Central memory CD8-positive, alpha-beta T cell (primary cell): ENCODE measurements at places on chromosomes 6 and 20.

GRCh38 chr6:7042654-7043545 is 64.9 kb upstream of the RREB1 start:
- no peak for DNase-seq

DNA sequence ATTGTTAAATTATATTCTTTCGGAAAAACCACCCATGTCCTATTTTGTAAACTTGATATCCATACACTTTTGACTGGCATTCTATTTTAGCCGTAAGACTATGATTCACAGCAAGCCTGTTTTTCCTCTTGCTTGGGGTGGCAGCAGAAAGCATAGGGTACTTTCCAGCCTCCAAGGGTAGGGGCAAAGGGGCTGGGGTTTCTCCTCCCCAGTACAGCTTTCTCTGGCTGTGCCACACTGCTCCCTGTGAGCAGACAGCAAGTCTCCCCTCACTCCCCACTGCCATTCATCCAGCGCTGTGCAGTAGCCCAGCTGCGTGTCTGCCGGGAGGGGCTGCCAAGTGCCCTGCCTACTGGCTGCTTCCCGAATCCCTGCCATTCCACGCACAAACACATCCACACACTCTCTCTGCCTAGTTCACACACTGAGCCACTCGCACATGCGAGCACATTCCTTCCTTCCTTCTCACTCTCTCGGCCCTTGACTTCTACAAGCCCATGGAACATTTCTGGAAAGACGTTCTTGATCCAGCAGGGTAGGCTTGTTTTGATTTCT is 2.1 kb upstream of the ESR1 start:
- no peak for DNase-seq

GRCh38 chr20:13288357-13288756 is 67.3 kb downstream of the ISM1 start:
- no peak for DNase-seq

GRCh38 chr20:17783671-17784070 is 83.9 kb downstream of the BANF2 start:
- DNase-seq: no peak

GRCh38 chr6:159977255-159977903 is 8.5 kb downstream of the IGF2R start:
- DNase-seq: peak; percentile 8

GRCh38 chr20:42756991-42757390 is 432.7 kb downstream of the PTPRT start:
- no peak for DNase-seq

GRCh38 chr6:44569931-44570385 is 182.5 kb downstream of the CDC5L start:
- no peak for DNase-seq

- DNase-seq: no peak
Observed at GRCh38 chr6:79797912-79798311, 149.4 kb downstream of the ELOVL4 start.

DNA sequence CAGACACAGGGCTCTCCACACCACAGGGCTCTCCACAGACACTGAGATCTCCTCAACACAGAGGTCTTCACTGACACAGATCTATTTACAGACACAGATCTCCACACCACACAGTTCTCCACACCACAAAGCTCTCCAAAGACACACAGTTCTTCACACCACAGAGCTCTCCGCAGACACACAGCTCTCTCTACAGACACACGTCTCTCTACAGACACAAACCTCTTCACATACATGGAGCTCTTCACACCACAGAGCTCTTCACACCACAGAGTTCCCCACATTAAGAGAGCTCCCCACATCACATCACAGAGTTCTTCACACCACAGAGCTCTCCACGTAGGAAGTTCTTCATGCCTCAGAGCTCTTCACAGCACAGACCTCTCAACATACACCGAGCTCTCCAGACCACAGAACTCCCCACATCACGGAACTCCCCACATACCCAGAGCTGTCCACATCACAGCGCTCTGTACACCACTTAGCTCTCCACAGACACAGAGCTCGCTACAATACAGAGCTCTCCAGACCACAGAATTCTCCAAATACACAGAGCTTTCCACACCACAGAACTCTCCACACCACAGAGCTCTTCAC is 53.9 kb downstream of the ERMARD start:
- DNase-seq: no peak

DNA sequence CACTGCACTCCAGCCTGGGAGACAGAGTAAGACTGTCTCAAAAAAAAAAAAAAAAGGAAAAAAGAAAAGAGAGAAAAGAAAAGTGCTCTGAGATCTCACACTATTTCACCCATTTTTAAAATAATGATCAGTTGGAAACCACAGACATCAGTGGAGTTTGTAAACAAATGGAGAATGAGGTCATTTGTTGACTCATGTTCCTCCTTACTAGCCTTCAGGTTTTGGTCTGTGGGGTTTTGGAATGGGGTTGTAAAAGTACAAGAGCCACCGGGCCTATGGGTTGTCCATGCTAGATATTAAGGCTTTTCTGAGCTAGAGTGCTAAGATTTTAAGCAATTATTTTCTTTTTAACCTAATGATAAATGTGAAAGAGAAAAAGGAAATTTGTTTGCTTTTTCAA is 104.4 kb upstream of the PRL start:
- no peak for DNase-seq

- no peak for DNase-seq
Observed at GRCh38 chr6:906920-907319, 214.0 kb upstream of the EXOC2 start.

GRCh38 chr6:95866732-95867131 is 149.0 kb upstream of the FUT9 start:
- DNase-seq: no peak

- DNase-seq: no peak
Observed at GRCh38 chr6:34964564-34964963, 75.5 kb downstream of the ANKS1A start.

GRCh38 chr6:19167251-19167650 is 669.9 kb upstream of the ID4 start:
- DNase-seq: no peak

- no peak for DNase-seq
Observed at GRCh38 chr6:27889275-27889627, 22.9 kb downstream of the OR2B2 start.

DNA sequence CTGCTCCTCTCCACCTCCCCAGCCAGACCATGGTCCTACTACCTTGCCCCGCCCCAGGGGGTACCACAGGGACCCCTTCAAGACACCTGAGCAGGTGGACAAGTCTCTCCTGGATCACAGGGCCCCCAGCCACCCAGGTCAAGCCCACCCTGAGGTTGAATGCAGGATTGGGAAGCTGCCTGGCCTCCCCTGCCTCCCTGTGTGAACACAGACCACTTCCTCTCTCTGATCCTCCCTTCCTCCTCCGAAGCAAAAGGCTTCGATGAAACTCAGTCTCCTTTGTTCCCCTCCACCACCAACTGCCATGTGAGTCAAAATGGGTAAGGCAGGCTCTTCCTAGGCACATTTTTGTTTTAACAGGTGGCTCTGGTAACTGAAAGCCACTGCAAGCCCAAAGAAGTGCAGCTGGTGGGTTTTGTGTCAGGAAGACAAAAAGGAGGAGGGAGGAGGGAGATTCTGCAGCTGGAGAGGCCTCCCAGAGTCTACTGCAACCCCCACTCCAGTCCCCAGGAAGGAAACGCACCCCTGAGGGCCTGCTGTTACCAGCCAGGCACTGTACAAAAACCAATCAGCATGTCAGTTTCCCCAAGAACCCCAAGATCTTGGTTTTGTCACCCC is 5.4 kb downstream of the ADA start:
- no peak for DNase-seq

- DNase-seq: no peak
Observed at GRCh38 chr20:39960522-39961428, 728.3 kb downstream of the MAFB start.

- peak; percentile 90 for DNase-seq
Observed at GRCh38 chr6:37051138-37052026, 45.9 kb downstream of the FGD2 start.

DNA sequence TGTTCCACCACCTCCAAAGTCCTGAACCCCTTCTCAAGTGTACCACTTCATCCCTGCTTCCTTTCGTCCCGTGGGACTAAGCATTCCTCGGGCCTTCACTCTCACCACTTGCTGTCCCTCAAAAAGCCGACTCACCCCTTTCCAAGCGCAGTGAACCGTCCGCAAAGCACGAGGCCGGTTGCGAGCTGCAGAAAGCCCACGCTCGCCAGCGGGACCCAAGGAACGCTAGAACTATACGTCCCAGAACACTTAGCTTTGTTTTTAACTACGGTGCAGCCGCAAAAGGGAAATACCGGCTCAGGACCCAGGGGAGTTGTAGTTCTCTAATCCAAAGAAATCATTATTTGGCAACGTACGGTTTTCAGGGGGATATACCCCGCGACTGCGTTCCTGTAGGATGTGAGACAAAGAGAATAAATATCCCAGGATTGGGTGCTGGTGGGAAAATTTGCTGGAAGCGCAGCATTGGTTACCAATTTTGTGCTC is 416 bp upstream of the POLR1H start:
- no peak for DNase-seq

GRCh38 chr20:37651932-37652331 is 41.9 kb upstream of the CTNNBL1 start:
- no peak for DNase-seq

DNA sequence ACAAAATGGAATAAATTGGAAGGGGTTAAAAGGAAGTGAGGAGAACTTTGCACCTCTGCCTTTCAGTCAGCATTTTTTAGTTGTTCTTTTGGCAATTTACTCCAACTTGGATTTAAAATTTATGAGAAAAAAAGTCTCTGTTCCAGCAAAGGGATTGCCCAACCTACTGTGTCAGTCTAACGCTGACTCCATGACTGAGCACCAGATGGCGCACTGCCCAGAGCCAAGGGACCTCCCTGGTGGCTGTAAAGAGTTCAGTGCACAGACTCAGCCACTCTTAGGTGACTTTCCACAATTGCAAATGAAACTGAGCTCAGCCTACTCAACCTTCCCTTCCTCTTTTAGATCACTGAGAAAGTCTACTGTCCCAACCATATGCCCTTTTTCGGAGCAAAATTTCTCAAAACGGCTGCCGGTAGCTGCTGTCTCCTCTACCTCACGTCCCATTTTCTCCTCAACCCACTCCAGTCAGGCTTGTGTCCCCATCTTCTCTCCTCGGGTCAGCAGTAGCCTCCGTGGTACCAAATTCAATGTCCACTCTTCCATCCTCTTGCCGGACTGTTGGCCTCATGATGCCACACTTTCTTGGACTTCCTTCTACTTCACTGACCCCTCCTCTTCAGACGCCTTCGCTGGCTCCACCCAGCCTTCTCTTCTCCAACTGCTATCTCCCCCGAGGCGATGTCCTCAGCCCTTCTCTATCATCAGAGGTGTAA is 38.7 kb downstream of the GSTA2 start:
- DNase-seq: peak; percentile 16

DNA sequence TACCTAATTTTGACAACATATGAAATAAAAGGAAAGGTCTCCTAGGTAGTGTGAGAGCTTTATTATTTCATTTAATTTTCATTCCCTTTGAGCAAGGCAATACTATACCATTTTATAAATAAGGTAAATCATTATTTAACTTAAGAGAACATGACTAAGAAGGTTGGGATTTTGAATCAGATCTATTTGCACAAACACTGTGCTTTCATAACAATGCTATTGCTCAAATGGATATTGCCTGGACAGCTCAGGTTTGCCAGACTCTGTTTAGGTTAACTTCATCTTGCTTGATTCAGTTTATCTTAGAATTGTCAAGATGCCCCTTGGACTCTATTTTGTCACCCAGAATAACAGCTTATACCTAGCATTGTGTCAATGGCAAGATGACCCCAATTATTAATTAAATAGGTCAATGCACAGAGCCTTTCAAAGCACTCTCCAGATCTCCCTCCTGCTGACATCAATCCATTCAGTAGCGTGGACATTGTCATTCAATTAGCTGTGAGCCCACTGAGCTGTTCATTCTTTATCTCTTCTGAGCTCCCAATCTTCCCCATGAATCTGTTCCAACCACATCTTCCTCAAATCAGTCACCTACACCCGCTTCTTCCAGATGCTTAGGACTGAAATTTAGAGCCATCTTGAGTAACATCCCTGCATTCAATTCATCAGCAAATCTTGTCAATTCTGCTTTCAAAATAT is 42.1 kb upstream of the TMEM30A start:
- no peak for DNase-seq

- DNase-seq: no peak
Observed at GRCh38 chr6:42689371-42689770, 33.0 kb downstream of the PRPH2 start.

DNA sequence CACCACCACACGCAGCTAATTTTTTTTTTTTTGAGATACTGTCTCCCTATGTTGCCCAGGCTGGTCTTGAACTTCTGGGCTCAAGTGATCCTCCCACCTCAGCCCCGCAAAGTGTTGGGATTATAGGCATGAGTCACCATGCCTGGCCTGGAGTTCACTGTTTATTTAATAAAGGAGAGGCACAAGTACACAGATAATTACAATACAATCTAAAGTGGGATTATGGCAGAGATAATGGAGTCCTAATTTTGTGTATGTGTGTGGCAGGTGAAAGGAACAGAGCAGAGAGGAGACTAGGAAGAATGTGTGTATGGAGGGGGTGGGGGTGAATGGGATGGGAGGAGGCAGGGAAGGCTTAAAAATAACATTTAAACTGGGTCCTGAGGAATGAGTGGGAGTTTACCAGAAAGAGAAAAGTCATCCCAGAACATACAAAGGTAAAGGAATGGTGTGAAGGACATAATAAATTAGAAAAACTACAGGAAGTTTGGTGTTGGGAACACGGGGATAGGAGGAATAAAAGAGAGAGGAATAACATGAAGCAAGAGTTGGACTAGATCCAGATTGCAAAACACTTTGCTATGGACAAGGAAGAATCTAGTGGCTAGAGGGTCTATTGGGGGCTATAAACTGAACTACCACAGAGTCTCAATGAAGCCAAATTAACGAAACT is 4.4 kb downstream of the NCOA5 start:
- DNase-seq: no peak

DNA sequence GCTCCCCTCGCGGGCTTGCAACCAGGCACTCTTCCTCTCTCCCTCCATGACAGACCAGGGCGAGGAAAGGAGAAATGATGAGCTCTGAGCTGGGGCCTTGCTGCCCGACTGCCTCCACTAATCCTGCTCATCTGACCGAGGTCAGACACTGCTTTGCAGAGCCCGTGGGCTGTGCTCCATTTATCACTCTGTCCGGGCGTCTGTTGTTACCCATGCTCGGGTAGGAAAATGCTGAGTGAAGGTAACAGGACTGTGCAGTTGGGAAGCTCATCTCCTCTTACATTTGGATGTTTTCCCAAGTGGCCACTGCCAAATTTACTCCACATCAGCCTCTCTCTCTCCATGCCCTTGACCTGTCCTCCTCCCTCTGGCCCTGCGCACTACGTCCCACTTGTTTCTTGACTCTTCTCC is 14.6 kb downstream of the RPS6KA2 start:
- no peak for DNase-seq

DNA sequence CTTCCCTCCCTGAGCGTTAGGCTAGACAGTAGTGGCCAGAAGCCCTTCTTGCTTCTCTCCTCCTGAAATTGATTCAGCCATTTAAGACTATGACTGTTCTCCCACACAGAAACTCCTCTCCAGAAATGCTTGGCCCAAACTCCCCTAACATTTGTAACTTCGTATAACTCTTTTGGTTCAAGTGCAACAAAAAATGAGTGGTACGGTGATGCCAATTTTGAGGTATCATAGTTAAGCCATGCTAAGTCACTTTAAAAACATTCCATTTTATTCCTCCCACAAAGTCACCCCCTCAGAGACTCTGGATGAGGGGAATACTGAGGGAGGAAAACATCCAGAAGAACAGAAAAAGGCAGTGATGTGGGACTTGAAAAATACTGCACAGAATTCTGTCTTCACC is 21.1 kb upstream of the ROS1 start:
- DNase-seq: no peak

- no peak for DNase-seq
Observed at GRCh38 chr6:88670369-88670768, 293.0 kb downstream of the RNGTT start.
